Right lung (tissue), 10 donors: ENCODE measurements at places on chromosomes 3 and 15. TPM values are rescaled to one million over a fixed set of nuclear protein-coding genes. Genes with fewer than 3 reads are reported as not detected.

GRCh38 chr15:97501291-97501690 lies 459.2 kb upstream of the ARRDC4 start:
- no peak for DNase-seq

- DNase-seq: no peak
These were observed 130.9 kb downstream of the CMSS1 start for GRCh38 chr3:99948467-99949089.

- DNase-seq: no peak
These were observed 29.2 kb downstream of the RLBP1 start for GRCh38 chr15:89192136-89192535.

- DNase-seq: no peak
These were observed 22.9 kb downstream of the MRAS start for GRCh38 chr3:138371070-138371965.

GRCh38 chr3:147937341-147937740 lies 528.2 kb downstream of the ZIC1 start:
- DNase-seq: no peak

DNA sequence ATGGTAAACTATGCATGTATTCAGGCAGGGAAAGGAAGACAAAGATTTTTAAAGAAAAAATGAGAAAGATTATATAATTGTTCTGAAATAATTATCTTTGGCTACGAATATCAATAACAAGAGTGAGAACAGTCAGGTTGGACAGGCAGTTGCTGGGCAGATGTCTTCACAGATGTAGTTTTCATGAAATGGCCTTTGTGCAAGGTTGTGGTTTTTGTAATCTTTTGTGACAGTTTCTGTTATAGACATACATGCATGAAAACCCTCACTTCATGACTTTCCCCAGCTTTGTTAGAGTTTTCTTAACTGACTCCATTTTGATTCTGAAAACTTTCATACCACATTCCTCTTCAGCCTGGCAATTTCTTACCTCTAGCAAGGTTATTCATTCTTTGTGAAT lies 34.9 kb upstream of the SLC25A36 start:
- no peak for DNase-seq

DNA sequence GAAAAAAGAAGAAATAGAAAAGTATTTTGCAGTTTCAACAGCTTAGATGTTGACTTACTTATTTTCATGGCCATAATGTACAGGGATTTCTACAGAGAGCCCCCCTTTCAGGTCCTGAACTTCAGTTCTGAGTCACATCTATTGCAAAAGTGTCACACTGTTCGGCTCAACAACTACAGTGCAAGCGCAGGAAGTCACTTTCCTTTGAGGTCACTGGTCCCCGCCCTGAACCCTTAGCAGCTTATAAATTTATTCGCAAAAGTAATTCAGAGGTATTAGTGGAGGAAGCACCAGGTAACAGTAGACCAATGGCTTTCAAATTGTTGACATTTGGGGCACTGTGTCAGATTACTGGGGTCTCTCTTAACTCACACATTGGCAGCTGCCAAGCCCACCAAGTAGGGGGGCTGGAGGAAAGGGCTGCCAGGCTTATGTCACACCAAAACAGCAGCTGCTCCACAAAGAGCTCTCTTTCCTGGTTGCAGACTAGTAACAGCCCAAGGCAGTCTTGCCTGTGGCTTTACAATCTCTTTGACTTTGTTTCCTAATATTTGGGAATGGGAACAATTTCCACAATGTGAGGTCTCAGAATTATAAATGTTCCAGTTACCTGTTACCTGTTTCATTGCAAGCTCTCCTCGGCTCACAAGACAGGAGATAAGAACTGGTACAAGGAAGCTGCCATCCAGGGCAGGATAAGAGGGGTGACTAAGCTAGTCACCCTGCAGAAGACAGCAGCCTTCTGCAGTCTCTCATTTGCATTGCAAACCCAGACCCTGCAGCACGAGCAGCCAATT lies 130.2 kb upstream of the STRIT1 start:
- DNase-seq: no peak

- no peak for DNase-seq
These were observed 46.6 kb downstream of the ATP13A4 start for GRCh38 chr3:193508108-193508507.

GRCh38 chr3:28013864-28014473 lies 227.4 kb upstream of the CMC1 start:
- no peak for DNase-seq

DNA sequence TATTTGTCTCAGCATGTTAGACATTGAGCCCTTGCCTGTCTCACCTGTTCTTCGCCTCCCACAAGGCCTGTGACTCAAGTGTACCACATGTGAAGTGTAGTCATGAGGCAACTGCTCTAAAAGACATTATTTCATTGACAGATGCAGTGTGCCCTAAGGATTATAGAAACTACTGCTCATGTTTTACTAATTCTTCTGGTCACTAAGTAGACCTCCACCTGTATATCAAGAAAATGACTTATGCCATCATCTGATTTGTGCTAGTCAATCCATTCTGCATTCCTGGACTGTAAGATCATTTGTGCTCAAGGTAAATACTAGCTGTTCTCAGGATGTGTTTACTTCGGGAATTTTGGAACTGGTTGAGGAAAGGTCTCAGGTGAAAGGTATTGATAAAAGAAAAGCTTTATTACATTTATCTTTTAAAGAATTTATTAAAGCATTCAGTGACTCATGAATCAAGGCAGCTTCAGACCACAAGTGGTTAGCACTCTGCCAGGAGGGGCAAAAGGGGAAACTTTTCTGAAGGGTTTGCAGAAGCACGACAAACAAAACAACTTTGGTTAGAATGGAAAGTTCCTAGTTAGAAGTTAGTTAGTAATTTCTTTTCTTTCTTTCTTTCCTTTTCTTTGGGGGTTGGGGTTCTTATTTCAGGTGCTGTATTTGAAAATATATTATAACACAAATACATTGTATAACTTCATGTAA lies 465.3 kb upstream of the CBLB start:
- no peak for DNase-seq

DNA sequence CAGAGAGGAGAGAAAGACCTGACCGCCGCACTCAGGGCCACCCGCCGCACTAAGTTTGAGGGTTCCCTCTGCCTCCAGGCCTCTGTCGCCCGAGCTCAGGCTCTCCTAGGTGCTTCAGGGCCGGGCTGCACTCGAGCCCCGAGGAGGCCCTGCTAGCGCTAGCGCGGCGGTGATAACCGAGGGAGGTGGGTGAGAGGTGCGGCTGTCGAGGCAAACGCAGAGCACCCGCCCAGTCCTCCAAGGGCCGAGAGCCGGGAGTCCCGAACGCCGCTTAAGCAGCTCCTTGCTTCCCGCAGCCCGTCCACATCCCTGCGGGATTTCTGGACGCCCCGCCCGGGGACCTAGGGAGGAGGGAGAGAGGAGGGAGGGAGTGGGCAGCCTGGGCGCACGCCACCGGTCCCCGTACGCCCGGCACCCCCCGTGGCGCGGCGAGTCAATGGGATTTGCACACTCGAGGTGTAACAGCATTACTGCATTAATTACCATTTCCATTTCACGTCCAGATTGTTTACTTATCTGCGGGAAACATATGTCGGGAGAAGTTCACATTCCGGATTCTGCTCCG lies 6.8 kb downstream of the SOX14 start:
- DNase-seq: no peak

GRCh38 chr3:13612829-13613228 lies 63.9 kb downstream of the FBLN2 start:
- no peak for DNase-seq

DNA sequence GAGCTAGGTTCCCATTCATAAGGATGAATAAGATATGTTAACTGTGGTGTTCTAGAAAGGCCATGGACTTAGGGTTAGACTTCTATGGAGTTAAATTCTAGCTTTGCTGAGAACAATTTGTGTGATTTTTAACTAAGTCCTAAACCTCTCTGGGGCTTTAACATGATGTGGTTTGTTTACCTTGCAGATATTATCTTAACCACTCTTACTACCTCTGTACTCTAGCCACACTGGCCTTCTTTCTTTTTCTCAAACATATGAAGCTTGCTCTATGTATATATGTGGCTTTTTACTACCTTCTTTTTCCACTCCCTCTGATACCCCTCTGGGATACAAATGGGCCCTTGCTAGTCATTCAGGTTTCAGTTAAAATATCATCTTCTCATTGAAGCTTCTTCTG lies 108.4 kb downstream of the ZNF609 start:
- no peak for DNase-seq

- DNase-seq: no peak
These were observed 349 bp downstream of the PPIB start for GRCh38 chr15:64162478-64162868.

DNA sequence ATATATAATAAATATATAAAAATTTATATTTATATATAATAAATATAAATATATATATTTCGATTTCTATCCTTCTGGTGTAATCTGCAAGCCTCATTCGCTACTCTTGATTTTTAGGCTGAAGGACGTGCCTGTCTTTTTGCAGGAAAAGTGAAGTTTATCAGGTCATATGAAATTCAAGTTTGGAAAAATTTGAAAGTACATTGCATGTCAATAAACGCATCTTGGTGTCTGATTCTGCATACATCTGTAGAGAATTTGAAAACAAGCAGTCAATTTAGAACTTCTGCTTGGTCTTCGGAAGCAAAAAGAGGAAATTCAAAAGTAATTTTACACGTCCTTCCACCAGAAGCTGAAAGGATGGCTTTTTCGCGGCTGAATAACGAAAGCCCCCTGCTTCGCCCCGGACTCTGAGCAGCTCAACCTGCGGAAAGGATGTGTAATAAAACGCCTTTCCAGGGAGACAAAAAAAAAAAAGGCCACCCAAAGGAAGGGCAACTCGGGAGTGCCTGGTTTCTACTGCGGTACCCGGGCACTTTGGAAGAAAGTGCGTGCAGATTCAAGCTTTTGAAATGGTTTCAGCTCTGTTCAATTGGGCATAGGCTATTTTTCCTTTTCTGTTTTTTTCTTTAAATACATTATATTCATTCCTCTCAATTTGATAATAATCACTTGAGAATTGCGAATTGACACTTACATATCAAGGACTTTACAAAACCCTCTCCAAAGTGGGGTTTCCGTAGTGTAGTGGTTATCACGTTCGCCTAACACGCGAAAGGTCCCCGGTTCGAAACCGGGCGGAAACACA lies 1.5 kb upstream of the MYNN start:
- DNase-seq: peak; percentile 91

DNA sequence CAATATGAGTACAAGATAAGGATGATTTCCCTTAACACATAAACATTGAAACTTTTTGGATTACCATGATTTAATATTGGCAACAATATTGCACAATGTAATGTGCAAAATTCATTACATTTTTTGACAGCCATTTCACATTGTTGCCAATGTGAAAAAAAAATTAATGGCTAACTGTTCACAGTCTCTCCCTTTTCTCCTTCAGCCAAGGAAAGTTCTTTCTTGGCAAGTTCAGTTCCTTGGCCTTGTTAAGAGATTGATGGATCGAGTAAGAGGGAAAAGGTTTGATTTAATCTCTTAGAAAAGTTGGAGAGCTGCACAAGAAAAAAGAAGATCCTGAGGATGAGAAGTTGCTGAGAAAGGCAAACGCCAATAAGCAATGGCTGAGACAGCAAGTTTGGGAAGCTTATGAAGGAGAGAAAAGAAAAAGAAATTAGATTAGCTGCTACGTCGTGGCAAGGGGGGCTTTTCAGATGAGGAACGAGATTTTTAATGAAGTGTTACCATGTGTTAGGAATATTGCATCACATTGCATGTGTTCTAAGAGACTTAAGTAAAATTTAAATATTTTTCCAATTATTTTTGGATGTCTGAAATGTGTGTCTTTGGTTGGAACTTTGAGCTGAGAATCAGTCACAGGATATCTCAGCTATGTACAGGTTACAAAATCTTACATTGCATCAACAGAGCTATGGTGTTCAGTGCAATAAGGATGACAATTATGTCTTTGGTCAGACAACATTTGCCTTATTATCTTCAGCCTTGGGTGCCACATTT lies 61.4 kb upstream of the ZNF280D start:
- peak; percentile 90 for DNase-seq

DNA sequence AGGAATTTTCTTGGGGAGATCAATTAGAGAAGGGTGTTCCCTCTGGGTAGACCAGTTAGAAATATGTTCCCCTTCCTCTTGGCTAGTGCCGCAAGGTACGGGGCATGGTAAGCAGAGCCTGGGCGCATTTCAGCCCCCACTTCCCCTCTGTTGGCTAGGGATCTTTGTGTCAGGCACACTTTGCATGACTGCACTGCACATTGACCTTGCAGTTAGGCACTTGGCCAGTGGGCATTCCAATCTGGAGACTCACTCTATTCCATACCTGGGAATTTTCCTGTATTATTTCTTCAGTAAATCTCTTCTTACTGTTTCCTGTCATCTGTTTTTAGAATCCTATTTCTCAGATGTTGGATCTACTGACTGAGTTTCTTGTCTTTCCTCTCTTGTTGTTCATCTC lies 30.0 kb upstream of the CACNA1D start:
- DNase-seq: no peak

DNA sequence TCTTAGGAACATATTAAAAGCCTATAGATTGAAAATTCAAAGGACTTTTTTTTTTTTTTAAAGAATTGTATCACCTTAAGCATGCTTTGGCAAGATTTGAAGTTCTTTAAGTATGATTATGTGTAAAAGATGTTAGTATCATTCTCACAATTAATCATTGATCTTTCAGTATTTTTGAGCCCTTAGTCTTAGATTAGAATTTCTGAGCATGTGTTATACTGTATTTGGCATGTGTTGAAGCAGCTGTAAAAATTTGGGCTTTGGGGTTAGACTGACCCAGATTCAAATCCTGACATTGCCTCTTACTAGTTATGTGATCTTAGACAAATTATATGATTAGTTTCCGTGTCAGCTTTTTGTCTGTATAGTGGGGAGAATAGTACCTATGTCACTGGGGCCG lies 6.3 kb downstream of the OXSR1 start:
- DNase-seq: no peak

- DNase-seq: no peak
These were observed 65.5 kb downstream of the KAT2B start for GRCh38 chr3:20105513-20106280.

- DNase-seq: no peak
These were observed 19.1 kb upstream of the KLF13 start for GRCh38 chr15:31307270-31308184.

GATA2 gene
- polyA plus RNA-seq: 14.6 TPM

ST3GAL6 gene
- polyA plus RNA-seq: 17.2 TPM

PRSS50 gene
- 1.2 TPM for polyA plus RNA-seq

SAMD7 gene
- not detected for polyA plus RNA-seq

FBXO40 gene
- polyA plus RNA-seq: 0.10 TPM

POPDC2 gene
- polyA plus RNA-seq: 5.0 TPM

LPP gene
- 23.3 TPM for polyA plus RNA-seq

WDR72 gene
- polyA plus RNA-seq: 5.3 TPM

MRAS gene
- polyA plus RNA-seq: 20.6 TPM

ERICH6 gene
- not detected for polyA plus RNA-seq

RETNLB gene
- polyA plus RNA-seq: not detected

GABRG3 gene
- 14.1 TPM for polyA plus RNA-seq

MINAR1 gene
- 0.73 TPM for polyA plus RNA-seq

CPA3 gene
- polyA plus RNA-seq: 0.32 TPM

CYP1A1 gene
- polyA plus RNA-seq: 1.1 TPM

ZIC4 gene
- polyA plus RNA-seq: 0.08 TPM

RARRES1 gene
- 31.7 TPM for polyA plus RNA-seq
